ENCODE measurements at places on chromosomes 2 and 18. TPM values are rescaled to one million over a fixed set of nuclear protein-coding genes. Genes with fewer than 3 reads are reported as not detected.
A peak's percentile ranks its signal among the peaks of the same experiment; 100 is the strongest.

DNA sequence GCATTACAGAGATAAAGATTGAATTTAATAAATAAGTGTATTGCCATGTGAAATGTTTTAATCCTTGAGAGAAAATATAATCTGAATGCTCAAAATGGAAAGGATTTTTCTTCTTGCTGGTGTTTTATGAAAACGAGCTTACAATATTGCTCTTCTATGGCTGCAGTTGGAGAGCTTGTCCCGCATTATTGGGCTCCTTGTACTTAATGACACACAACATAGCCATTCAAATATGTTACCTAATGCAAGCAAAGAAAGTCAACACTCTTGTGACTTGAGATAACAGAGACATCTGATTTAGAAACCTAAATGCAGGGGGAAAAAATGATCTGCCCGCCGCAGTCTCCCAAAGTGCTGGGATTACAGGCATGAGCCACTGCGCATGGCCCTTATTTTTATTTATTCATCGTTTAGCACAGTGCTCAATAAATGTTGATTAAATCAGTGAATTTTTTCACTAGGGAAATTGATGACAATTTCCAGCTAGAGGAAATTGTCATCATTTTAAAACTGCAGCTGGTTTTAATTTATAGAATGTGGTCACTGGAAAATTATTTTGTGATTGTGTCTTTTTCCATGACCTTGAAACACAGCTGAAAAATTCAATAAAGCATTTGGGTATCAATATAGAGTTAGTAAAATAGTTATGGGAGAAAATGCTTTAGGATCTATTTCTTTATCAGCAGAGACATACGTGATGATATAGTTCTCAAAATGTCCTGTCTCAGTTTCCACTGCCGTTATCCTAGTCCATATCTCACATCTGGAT is 2.4 kb upstream of the PRKD3 start:
- no peaks in the 10 kb centered on the region for H3K36me3 ChIP-seq
- no peaks in the 10 kb centered on the region for H3K27me3 ChIP-seq
- no peak overlapping the region for H3K27ac ChIP-seq
- H3K4me3 ChIP-seq, result no peak overlapping the region

DNA sequence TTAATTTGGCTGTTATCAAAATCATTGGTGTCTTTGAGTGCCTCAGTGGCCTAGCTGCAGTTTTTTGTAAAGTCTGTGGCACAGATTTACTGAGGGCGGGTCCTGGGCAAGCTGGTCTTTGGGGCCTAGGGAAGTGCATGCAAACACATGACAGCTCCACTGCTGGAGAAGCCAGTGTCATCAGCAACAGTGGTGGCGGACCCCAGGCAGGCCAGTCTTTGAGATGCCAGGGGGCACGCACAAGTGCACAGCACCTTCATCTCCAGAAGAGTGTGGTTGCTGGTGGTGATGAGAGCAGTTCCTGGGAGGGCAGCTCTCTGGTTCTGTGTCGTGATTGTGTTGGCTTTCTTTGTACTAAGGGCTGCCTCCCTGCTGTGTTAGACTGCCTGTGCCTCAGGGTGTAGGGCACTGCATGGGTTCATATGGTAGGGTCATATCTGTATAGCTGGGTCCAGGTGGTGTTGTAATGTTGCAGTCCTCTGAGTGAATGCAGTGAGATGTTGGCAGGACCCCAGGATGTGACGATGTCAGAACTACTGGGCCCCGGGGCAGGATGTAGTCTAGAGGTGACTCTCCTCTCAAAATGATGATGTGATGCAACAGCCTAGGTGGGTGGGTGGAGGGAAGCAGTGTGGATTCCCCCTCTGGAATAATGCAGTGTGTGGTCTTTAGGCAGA is 646.7 kb upstream of the CDH2 start:
- no peaks in the 10 kb centered on the region for H3K27me3 ChIP-seq
- no peak overlapping the region for H3K27ac ChIP-seq
- H3K4me3 ChIP-seq, result no peak overlapping the region
- DNase-seq, result peak; percentile 94

- no peak overlapping the region for H3K4me3 ChIP-seq
- DNase-seq, result no peak
- H3K36me3 ChIP-seq, result no peaks in the 10 kb centered on the region
- H3K4me1 ChIP-seq, result no peaks in the 10 kb centered on the region
- H3K27me3 ChIP-seq, result no peaks in the 10 kb centered on the region
Observed at GRCh38 chr2:221350616-221351015, 221.5 kb downstream of the EPHA4 start.

DNA sequence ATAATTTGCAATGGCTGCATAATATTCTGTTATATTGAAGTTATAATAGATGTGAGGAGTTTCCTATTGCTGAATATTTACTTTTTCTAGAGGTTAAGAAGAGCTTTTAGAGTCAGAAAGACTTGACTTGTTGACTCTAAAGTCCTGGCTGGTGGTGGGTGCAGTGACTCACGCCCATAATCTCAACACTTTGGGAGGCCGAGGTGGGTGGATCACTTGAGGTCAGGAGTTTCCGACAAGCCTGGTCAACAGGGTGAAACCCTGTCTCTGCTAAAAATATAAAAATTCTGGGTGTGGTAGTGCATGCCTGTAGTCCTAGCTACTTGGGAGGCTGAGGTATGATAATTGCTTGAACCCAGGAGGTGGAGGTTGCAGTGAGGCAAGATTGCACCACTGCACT is 33.9 kb upstream of the ATIC start:
- no peaks in the 10 kb centered on the region for H3K27me3 ChIP-seq
- no peaks in the 10 kb centered on the region for H3K36me3 ChIP-seq
- no peaks in the 10 kb centered on the region for H3K4me1 ChIP-seq
- no peak overlapping the region for H3K4me3 ChIP-seq
- H3K27ac ChIP-seq, result no peak overlapping the region

DNA sequence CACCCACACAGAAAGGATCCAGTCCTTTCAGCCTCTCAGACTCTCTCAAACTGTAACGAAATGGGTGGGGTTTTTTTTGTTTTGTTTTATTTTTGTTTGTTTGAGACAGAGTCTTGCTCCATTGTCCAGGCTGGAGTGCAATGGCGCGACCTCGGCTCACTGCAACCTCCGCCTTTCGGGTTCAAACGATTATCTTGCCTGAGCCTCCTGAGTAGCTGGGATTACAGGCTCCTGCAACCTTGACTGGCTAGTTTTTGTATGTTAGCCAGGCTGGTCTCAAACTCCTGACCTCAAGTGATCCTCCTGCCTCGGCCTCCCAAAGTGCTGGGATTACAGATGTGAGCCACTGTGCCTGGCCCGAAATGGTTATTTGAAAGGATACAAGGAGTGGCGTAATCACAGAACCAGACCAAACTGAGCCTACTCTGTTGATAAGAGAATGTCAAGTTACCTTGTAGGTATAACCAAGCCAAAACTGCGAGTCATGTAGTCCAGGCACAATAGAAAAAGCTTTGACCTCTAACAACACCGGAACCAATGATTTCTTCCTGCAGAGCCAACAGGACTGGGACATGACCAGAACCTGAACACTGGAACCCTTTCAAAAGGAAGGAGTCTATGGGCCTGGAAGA is 72.5 kb downstream of the NCAPH start:
- peaks cover 18% of the 10 kb centered on the region for H3K4me1 ChIP-seq
- no peak for DNase-seq
- no peak overlapping the region for H3K4me3 ChIP-seq

- peak; percentile 45 for DNase-seq
- H3K4me3 ChIP-seq, result no peak overlapping the region
- H3K4me1 ChIP-seq, result peaks cover 25% of the 10 kb centered on the region
- H3K36me3 ChIP-seq, result peaks cover 9% of the 10 kb centered on the region
- H3K27ac ChIP-seq, result peak overlapping the region; percentile 82
- H3K27me3 ChIP-seq, result no peaks in the 10 kb centered on the region
Observed at GRCh38 chr2:238942726-238943300, 94.9 kb downstream of the TWIST2 start.

- H3K4me1 ChIP-seq, result peaks cover 55% of the 10 kb centered on the region
- peak overlapping the region; percentile 43 for H3K4me3 ChIP-seq
- H3K27me3 ChIP-seq, result no peaks in the 10 kb centered on the region
- peak overlapping the region; percentile 85 for H3K27ac ChIP-seq
Observed at GRCh38 chr2:207330912-207331311, 165.2 kb upstream of the KLF7 start.

Gene PSMD14
- total RNA-seq, result 130 TPM

DNA sequence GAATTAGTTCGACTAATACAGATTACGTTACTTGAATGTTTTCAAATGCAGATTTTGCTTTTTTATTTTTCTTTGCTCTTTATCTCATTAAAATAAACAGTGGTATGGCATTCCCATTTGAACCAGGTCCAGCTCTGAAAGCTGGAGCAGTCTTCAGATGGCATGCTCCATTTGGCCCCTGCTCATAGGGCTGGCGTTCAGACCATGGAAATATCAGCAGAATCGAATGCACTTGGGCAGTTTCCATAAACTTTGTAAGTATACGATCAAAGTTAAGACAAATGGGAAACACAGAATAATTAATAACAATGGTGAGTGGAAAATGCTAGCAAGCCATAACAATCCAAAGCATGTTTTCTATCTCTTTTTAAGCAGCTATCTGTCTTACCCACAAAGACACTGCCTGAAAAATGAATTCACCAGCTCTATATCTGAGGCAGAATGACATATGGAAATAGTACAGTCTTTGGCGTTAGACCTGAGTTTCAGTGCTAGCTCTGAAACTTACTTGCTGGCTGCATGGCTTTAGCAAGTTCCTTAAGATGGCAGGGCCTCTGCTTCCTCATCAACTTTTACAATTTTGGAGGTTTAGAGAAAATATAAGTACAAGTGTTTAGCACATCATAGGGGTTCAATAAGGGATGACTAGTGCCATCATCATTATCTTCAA is 131.6 kb downstream of the BCL2 start:
- H3K27me3 ChIP-seq, result no peaks in the 10 kb centered on the region
- no peak overlapping the region for H3K4me3 ChIP-seq
- no peak overlapping the region for H3K27ac ChIP-seq

- DNase-seq, result no peak
- no peak overlapping the region for H3K4me3 ChIP-seq
- no peaks in the 10 kb centered on the region for H3K4me1 ChIP-seq
- no peak overlapping the region for H3K27ac ChIP-seq
Observed at GRCh38 chr2:38727661-38728060, 23.5 kb downstream of the SRSF7 start.

Gene CTAGE1
- total RNA-seq, result not detected

GRCh38 chr2:170930131-170930990 is 1.3 kb downstream of the GORASP2 start:
- peak; percentile 63 for DNase-seq
- peaks cover 8% of the 10 kb centered on the region for H3K36me3 ChIP-seq
- peak overlapping the region; percentile 86 for H3K4me3 ChIP-seq

Gene PDK1
- 26.5 TPM for total RNA-seq

DNA sequence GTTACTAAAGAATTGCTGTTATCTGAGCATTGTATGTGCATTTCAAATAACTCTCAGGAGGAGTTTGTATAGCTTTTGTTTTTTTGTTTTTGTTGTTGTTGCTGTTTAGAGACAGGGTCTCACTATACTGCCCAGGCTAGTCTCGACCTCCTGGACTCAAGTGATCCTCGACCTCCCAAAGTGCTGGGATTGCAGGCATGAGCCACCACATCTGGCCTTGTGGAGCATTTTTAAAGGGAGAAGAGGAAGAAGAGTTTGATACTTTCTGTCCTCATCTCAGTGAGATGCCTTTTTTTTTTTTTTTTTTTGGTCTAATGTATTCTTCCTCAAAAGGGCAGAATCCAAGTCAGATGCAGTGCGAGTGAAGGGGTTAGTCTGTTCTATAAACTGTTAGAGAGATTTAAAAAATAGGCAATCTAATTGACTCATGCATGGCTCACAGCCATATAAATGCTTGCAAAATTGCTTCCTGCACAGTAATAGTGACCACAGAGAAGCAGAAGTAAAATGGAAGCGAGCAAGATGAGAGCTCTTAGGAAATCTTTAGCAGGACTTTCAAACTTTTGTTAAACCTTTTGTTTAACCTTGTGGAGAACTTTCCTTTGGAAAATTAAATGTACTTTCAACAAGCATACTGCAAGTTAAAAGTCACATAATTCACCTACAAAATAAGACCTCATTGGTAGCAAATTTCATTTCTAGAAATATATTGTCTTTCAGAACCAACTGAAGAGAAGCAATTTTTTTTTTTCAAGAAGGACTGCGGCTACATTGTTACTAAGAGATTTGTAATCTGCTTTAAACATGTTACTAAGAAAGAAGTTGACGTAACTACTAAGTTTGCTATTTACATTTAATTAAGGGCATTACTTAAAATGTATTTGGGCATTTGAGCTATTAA is 52.3 kb upstream of the ROCK1 start:
- no peaks in the 10 kb centered on the region for H3K36me3 ChIP-seq
- peaks cover 15% of the 10 kb centered on the region for H3K4me1 ChIP-seq
- peak; percentile 85 for DNase-seq
- peak overlapping the region; percentile 28 for H3K4me3 ChIP-seq
- peak overlapping the region; percentile 59 for H3K27ac ChIP-seq

Gene SLC5A7
- total RNA-seq, result not detected

Data from MCF 10A (cell line).